Stimulated activated CD4-positive, alpha-beta T cell treated with anti-CD3 and anti-CD28 coated beads, Interleukin-1b, Interleukin-23, amount 100 ng/mL, for 48 hours (primary cell): ENCODE measurements at places on chromosomes 1 and 21.

DNA sequence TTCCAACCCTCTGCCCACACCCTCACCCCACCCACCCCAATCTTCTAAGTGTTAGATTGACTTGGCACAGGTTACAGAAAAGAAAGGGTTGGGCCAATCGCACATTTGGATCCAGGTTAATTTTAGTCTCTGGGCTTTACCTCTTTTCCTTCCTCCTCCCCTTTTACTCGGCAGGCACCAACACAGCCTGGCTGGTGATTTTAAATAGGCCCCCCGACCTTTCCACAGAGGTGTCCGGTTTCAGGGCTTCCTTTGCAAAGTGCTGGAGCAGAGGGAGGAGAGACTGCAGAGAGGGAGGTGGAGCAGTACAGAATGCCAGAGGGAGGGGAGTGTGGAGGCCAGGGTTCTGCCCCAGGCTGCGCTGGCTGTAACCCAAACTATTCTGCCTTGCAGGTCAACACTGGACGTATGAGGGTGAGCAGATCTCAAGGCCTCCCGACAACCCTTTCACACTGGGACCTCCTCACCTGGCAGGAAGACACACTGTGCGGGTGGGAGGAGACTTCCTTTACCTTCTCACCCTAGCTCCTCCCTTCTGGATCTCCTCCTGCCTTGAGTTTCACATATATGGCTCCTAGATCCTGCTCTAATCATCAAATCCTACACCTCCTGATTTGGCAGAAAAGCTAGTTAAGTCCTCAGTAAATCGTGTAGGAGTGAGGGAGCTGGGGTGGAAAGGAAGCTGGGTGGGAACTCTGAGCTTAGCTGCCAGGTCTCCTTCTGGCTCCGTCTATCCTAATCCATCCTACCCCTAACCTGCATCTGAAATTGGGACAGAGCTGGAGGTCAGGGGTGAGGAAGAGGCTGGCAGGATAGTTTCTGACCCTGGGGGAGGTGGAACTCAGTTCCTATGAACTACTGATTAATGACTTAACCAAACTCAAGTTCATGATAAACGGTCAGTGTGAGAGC is 2.4 kb downstream of the CA14 start:
- no peak for DNase-seq

GRCh38 chr1:110211496-110212168 is 1.5 kb downstream of the KCNC4 start:
- DNase-seq: peak; percentile 45

DNA sequence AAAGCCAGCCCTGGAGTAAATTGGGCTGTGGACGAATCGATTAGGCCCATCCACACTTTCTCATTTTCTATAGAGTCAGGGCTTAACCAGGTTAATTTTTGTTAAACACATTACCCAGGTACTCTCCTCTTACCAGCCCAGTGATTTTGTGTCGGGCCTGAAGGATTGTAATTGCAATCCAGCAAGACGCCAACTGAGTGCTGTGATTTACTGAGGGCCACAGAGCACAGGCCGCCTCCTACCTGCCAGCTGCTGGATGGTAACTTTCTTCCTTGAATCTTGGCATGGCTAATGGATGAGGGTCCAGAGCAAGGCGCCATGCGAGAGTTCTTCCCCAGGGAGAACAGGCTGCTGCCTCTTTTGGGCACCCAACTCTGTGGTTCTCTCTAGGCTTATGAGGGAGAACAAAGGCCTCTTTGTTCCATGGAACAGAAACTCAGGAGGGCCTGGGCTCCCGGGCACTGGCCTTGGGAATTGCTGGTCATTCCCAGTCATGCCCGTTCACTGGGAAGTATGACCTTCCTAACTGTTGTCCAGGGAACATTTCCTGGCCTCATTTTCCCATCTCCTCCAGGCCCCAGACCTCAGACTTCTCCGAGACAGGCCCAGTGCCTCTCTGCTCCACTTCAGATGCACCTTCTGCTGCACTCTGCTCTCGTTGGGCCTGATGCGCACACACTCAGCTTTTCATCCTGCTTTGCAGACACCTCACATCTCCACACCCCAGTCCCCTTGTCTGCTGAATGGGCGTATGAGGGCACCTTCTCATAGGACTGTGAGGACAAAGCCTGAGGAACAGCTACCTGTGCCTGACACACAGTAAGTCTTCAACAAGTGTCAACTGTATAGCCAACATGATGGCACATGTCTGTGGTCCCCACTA is 57.3 kb downstream of the SYF2 start:
- no peak for DNase-seq

DNA sequence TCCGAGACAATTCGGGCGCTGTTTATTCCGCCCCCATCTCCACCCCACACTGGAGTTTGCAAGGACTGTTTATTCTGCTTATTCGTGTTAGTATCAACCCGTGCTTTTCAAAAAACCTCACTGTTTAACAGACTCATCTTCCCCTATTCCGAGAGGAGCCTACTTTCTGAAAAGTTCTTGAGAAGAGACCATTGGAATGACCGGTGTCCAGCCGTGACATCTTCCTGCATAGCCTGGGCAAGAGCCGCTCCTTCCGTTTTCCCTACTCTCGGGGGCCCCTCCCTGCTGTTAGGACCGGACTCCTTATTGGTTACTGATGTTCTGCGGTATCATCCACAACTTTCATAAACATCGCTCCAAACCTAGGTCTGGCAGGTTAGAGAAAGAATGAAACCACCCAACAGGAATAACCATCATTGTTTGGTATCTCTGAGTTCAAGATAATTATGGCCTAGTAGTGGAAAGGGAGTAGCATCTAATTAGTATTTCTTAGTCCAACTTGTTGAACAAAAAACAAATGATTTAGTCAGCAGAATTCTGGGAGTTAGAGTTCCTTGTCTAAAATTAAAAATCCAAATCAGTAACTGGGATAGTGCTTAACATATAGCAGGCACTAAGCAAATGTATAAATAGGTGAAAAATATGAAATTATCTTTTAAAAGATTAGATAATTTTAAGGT is 837 bp downstream of the STXBP3 start:
- DNase-seq: peak; percentile 38

DNA sequence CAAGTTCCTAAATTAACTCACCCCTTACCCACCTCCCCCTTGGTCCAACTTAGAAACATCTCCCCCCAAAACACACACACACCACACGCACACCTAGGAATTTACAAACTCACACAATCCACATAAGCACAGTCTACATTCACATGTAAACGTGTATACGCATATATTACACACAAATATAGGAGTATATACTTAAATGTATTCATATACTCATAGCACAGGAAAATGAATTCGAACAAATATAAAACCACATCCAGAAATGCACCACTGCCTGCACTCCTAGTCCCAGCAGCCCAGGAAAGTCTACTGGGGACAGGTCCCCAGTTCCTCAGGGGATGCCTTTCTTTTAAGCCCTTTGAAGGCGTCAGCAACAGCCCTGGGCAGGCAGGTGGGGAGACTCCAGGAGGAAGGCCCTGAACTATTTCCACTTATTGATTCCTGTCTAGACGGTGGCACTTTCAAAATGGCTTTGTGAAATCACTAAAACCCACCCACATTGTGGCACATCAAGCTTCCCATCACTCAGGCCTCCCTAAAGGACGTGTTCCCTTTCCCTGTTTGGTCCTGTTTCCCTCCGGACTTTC is 3.1 kb upstream of the DMBX1 start:
- no peak for DNase-seq

DNA sequence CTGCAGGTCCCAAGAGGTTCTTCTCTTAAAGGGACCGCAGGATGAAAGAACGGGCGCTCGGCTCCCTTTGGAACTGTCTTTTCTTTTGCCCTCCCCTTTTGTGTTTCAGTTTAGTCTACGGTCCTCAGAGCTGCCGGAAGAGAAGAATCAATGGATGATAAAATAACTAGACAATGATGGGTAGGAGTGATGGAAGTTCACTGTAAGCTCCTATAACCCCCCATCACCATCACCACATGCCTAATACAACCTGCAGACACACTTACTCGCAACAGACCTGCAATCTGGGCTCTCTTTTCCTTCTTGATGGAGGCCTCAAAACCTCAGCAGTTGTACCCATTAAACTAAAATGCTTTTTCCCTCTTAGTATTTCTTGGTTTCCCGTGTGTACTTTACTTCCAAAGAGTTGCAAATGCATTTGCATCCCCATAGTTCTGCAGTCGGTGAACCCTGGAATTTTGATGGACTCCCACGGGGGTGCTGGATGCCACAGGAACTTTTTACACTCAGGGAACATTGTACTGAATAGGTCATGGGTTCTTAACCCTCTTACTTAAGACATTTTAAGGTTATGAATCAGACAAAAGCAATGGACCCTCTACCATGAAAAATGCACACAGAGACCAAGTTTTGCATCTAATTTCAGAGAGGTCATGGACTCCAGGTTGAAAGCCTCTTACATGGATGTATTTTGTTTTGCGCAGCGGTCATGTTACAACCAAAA is 633 bp upstream of the RFX5 start:
- no peak for DNase-seq

GRCh38 chr1:34905098-34905459 is 24.4 kb downstream of the DLGAP3 start:
- no peak for DNase-seq

DNA sequence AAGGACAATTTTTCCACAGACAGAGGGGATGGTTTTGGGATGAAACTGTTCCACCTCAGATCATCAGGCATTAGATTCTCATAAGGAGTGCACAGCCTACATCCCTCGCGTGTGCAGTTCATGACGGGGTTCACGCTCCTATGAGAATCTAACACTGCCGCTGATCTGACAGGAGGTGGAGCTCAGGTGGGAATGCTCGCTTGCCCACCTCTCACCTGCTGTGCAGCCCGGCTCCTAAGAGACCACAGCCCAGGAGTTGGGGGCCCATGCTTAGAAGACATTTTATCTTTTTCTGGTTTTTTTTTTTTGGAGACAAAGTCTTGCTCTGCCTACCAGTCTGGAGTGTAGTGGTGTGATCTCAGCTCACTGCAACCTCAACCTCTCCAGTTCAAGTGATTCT is 16.0 kb downstream of the GNB1 start:
- no peak for DNase-seq
